ENCODE measurements at places on chromosomes 5 and 9.

GRCh38 chr5:152116934-152117333 lies 192.3 kb upstream of the GLRA1 start:
- no peak for DNase-seq

DNA sequence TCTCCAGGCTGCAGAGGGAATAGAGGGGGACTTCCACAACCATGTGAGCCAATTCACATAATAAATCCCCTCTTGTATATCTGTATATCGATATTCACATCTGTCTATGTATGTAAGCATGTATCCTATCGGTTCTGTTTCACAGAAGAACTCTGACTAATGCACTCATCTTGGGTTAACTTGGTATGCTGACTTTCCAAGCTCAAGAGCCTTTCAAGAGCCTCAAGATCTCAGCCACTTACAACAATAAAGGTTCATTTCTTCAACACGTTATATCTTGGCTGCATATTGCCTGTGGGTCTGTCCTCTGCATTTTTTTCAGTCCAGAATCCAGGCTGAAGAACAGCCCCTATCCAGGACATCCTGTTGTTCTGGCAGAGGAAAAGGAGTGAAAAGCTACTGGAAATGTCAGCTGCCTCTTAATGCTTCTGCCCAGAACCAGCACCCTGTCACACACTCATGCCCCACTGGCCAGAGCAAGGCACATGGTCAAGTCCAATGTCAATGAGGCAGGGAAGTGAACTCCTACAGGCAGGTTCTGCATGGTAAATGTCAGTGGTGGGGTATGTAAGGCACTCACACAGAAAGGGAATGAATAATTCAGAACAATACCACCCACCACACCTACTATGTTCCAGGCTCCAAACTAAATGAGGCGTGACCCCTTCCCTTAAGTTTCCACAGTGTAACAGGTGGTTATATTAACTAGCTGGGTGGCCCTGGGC lies 91.6 kb upstream of the ICE1 start:
- no peak for DNase-seq

DNA sequence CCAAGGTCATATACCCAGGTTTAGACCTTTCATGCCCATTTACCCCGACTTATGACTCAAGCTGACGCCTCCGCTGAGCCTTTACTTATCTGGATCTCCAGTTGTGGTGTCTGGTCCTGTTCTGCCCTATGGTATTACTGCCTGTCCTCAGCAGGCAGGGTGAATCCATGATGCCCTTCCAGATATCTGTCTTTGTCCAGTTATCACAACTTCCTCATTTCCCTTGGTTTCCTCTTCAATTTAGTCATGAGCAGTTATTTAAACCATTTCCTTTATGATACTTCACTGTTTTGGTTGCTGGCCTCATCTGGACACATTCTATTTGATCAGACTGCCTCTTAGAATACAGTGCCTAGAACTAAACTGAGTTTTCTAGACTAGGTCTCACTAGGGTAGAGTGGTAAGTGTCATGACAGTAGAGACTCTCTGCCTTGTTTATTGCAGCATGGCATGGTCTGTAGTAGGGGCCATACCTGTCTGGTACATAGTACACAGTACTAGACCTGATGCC lies 93.3 kb downstream of the MELK start:
- no peak for DNase-seq

GRCh38 chr5:78137290-78137689 lies 157.2 kb downstream of the AP3B1 start:
- no peak for DNase-seq

GRCh38 chr9:7984203-7984602 lies 184.6 kb upstream of the DMAC1 start:
- no peak for DNase-seq

GRCh38 chr9:103902263-103902662 lies 191.8 kb upstream of the SMC2 start:
- no peak for DNase-seq
